Glomerular endothelial cell (primary cell): ENCODE measurements at places on chromosomes 13 and 19.

GRCh38 chr19:51460164-51460992 is 2.1 kb upstream of the SIGLEC8 start:
- DNase-seq, result no peak

- DNase-seq, result no peak
Measured at GRCh38 chr13:70896136-70896535, 787.9 kb upstream of the KLHL1 start.

DNA sequence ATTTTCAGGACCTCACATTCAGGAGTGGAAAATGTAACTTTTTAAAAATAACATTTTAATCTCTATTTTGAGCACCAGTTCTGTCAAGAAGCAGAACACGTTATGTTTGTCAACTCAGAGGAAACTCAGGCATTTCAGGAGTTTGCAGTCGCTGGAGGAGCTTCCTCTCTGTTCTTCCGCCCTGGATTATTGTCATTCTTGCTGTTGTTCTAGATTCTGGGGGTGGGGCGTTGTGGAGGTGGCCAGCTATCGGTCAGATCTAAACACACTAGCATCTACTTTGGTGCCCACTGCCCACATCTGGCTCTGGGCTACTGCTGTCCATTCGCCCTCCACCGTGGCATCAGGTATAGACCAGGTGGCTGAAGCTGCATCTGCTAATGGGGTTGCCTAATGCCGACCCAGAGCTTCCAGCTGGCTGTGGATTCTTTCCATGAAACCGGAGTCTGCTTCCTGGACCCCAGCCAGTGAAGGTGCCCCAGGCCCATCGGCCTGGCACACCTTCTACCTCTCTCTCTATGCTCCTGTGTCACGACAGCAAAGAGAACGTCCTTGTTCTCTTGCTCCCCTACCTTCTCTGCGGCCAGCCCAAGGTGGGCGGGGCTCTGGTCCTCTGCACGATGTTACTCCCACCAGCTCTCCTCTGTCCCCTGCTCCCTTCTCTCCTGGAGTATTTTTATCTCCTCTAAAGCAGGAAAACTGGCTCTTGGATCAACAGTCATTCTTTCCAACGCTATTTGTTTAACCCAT is 36.7 kb upstream of the DGKH start:
- DNase-seq, result no peak

DNA sequence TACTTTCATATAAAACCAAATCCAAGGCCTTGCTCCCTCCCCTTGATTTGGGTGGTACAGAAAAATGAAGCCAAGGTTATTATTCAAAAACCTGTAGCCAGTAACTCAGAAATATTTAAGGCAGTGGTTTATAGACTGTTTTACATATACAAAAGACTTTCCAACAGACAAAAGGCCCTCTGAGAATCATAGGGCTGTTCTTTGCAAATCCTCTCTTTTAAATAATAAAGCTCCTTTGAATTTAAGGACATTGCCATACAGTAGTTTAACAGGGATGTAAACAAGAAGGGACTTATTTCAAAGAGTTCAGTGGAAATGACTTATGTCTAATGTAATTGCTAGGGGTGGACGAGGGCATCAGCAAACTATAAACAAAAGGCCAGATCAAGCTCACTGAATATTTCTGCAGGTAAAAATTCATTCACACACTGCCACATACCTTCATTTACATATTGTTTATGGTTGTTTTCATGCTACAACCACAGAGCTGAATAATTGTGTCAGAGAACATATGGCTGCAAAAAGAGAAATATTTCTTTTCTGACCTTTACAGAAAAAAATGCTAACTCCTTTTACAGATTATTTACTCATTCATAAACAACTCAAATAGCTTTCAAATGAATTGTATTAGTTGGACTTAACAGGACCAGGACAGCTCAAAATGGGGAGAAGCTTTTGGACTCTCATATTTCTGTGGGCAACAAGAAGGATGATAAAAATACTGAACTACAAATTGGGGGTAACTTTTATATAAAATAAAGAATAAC is 665.6 kb downstream of the SLITRK1 start:
- no peak for DNase-seq

DNA sequence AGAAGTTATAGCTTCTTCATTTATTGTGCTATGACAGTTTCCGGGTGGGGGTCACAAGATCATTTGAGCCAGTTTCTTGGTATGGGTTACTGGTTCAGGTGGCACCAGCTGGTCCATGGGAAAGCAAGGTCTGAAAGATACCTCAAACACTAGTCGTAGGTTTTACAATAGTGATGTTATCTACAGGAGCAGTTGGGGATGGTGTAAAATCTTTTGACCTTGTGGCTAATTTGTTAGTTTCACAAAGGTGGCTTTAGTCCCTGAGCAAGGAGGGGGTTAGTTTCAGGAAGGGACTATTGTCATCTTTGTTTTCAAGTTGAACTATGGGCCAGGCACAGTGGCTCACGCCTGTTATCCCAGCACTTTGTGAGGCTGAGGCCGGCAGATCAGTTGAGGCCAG is 24.6 kb downstream of the CHST8 start:
- DNase-seq, result no peak

GRCh38 chr13:25177012-25177411 is 4.9 kb upstream of the AMER2 start:
- no peak for DNase-seq

DNA sequence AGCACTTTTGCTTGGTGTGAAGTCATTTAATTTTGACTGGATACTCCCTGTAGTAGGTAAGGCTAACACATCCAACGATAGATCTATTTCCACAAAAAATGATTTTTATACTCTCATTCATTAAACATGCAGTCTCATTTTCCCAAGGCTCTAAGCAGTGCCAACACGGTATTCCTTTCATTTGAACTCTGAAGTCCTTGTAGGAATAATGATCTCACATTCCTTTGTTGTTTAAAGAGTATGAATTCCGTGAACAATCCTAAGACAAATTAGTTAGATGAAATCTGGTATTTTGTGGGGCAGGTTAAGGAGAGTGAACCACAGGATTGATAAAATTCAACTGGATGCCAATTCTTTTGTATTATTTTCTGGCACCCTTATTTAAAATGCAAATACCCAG is 66.6 kb downstream of the LACC1 start:
- no peak for DNase-seq

DNA sequence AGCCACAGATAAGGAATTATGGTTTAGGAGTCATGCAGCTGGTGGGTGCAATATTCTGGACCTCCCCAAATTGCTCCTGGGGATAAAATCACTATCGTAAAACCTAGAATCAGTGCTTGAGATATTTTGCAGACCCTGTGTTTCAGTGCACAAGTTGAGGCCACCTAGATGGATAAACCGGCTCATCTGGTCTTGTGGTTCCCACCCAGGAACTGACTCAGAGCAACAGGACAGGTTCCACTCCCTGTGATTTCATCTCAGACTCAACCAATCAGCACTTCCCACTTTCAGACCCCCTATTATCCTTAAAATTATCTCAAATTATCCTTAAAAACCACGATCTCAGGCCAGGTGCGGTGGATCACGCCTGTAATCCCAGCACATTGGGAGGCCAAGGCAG is 21.0 kb downstream of the FBXL12 start:
- DNase-seq, result no peak

DNA sequence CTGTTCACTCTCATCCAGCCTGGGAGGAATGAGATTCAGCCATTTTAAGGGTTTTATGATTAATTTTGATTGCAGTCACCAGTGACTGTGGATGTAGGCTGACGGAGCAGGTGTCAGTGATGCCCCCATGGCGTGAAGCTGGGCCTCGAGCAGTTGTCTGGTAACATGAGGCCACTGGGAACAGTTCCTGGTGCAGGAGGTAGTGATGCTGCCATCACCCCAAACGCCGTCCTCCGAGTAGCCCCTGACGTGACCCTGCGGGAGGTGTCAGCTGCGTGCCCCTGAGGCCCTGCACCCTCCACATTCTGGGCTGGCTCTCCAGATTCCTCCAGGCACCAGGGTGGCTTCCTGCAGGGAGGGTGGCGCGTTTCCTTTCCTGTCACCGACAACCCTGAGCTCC is 277.2 kb downstream of the TEX29 start:
- no peak for DNase-seq

GRCh38 chr19:55647732-55648584 is at the start of gene CCDC106:
TSS of gene CCDC106 (plus strand) at chr19:55648212. CDS start at chr19:55649047, 835 bp downstream.
- no peak for DNase-seq

DNA sequence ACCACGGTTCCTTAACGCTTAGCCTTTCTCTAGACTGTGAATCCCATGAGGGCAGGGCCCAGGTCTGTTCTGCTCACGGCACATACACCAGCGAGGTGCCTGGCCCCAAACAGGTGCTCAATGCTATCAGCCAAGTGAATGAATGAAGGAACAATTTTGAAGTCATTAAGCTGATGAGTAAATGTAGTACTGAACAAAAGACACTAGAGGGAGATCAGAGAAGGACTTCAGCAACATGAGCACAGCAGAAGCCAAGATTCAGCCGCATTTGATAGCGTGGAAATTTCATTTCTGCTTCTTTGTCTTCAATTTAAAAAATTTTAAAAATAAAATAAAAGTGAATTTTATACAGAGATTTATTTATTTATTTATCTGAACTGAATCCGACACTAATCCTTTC is 20.1 kb upstream of the MYO16 start:
- no peak for DNase-seq

DNA sequence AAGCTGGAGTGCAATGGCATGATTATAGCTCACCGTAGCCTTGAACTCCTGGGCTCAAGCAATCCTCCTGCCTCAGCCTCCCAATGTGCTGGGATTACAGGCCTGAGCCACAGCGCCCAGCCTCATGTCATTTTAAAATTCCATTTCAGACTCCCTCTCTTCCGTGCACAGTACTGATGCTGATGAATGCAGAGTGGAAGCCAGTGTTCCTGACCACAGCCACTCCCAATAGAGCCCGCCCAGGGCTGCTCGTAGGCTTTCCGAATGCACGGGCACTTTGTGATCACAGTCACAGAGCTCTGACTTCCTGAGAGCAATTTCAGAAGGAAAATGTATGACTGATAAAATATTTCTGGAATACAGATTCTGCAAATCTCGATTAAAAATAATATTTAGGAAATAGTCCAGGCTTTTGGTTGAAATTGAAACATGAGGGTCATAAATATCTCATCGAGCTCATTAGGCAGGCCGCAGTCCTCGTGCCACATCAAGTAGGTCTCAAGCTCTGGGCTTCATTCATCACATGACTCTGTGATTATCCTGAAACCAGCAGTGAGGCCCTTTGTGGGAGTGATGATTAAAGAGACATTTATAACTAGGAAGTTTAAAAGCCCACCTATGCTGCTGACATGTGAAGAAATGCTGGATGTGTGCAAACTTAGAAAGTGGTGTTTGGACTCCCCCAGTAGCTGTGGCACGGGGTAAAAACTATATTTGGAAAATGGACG is 38.9 kb upstream of the AMER2 start:
- no peak for DNase-seq

- DNase-seq, result no peak
Measured at GRCh38 chr19:34120846-34121639, 51.3 kb upstream of the LSM14A start.

DNA sequence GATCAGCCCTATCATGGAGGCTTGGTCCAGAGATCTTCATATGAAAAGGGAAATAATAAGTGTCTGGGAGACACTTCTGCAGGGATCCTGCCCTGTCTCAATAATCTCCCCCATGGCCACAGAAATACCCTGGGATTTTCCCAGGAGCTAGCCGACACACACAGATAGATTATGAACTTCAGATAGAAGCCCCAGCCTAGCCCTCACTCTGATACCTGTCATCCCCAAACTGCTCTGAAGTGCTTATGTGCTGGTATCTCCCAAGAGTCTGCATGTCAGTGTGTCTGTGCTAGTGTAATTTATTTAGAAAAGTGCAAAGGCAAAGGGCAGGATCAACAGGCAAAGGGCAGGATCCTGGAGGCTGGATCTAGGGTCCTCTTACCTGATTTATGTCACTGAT is 38.7 kb upstream of the ZNF766 start:
- no peak for DNase-seq

DNA sequence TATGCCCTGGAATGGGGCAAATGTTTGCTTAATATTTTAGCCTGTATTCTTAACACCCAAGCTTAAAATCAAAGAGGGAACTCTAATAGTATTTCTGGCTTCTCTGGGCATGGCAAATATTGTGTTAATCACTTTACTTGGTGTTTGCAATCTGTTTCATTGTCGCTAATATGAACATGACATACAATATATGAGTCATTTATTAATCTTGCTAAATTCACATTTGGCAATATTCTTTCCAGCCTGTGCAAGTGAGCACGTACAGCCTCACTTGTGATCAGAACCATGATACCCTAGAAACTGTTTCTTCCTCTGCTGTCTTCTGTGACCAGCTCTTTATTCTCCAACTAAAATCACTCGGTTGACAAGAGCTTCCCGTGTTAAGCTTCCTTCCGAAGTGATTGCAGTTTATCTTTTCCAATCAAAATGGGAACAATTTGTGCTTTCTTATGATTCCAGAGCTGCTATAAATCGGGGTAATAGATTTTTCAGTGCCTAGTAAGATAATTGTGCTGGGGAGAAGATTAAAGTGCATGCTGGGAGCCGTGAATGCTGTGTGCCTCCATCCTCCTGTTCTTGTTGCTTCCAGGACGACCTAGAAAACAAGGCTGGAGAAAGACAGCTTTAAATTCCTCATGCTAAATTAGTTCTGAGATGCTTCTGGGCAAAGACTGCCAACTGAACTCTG is 153.0 kb upstream of the TMTC4 start:
- DNase-seq, result no peak

GRCh38 chr13:105497597-105497996 is 1037.9 kb downstream of the EFNB2 start:
- no peak for DNase-seq

- DNase-seq, result peak; percentile 47
Measured at GRCh38 chr19:32976223-32976805, 4.3 kb downstream of the FAAP24 start.

DNA sequence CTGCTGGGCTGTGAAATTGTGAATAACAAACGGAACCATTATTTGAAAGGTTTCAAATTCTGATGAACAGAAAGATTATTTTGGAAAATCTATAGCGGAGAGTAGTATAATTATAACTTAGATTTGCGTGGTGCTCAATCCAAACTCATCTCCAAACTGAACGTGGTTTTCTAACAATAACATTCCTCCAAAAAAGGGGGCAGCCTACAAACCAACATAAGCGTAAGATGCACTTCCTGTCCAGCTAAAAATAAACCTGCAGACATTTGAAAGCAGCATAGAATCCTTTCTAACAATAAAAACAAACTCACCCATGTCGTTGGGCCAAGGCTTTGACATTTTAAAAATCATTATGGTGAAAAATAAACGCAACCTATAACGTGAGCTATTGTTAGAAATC is 178.4 kb downstream of the COL4A1 start:
- DNase-seq, result no peak
